Anterior cingulate cortex (tissue), 58 donors: ENCODE measurements at places on chromosomes 7 and 10.

GRCh38 chr10:102644646-102645387 lies 538 bp downstream of the TRIM8 start:
- DNase-seq, result peak; percentile 75

DNA sequence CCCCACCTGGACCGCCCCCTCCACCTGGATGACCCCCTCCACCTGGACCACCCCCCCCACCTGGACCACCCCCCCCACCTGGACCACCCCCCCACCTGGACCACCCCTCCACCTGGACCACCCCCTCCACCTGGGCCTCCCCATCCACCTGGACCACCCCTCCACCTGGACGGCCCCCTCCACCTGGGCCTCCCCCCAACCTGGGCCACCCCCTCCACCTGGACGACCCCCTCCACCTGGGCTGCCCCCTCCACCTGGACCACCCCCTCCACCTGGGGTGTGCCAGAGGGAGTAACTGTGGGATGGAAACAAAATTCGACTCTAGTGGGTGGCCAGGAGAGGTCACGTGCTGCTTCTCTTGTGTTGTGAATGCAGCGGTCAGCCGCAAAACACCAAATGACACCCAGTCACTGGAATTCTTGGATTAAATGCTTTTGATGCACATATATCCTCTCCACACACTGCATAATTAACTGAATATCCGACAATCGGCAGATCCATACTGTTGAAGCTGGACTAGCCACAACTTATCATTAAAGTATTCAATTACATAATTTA lies 316.7 kb downstream of the PTPRN2 start:
- no peak for DNase-seq

DNA sequence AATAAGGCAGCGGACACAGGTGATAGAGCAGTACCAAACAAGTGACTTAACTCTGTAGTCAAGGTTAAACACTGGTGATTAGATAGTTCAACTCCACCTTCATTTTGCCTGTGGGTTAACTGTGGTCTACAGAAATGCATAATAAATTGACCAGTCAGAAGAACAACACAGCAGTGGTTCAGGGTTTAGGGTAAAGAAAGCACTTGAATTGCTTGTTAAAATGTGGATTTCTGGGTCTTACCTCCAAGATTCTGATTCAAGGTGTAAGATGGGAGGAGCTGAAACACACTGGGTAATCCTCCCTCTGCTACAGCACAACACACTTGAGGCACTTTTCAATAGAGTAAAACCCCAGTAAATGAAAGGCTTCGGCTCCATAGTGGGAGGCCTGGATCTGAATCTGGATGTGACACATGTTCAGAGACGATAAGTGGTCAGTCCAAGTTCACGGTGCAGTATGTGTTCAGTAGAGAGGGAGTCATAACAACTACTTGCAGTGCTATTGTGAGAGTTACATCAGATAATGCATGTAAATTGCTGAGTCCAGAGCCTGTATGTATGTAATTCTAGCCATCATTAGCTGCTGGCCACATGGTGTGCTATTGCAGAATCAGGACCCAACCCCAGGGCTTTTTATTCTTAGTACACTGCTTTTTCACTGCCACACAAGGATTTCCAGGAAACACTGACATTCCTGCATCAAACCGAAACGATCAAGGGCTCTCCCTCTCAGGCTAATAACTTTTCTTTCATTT lies 141.7 kb downstream of the SORCS1 start:
- DNase-seq, result no peak

DNA sequence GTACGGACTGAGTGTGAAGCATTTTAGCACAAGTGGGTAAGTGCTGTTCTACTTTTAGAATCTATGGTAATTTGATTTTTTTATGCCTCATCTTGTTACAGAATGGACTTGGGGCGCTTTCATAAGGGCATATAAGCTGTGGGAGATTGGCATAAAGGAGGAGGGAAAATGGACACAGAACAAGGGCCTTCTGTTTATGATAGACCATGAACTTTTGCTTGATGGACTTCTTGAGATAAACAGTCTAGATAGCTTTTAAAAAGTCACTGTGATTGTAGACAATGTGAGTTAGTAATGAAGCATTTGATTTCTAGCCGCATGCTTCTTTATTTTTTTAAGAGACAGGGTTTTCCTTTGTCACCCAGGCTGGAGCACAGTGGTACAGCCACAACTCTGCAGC lies 2.0 kb downstream of the ZSCAN21 start:
- no peak for DNase-seq

- no peak for DNase-seq
Measured at GRCh38 chr10:114380060-114380459, 24.2 kb downstream of the AFAP1L2 start.

DNA sequence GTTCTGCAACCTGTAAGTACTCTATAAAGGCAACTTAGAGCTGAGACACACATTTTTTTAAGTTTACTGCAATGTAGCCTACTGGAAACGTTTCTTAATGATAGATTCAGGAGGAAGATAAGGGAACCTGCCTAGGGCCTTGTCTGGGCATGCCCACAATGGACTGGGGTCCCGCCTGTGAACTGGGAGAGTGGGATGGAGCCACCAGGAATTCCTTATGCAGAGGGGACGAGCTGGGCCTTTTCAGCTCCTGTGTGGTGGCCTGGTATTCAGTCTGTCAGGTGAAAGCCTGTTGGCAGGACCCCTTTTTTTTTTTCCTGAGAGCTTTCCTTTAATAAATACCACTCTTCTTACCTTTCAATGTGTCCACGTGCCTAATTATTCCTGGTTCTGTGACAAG lies 384.4 kb upstream of the ZWINT start:
- no peak for DNase-seq

DNA sequence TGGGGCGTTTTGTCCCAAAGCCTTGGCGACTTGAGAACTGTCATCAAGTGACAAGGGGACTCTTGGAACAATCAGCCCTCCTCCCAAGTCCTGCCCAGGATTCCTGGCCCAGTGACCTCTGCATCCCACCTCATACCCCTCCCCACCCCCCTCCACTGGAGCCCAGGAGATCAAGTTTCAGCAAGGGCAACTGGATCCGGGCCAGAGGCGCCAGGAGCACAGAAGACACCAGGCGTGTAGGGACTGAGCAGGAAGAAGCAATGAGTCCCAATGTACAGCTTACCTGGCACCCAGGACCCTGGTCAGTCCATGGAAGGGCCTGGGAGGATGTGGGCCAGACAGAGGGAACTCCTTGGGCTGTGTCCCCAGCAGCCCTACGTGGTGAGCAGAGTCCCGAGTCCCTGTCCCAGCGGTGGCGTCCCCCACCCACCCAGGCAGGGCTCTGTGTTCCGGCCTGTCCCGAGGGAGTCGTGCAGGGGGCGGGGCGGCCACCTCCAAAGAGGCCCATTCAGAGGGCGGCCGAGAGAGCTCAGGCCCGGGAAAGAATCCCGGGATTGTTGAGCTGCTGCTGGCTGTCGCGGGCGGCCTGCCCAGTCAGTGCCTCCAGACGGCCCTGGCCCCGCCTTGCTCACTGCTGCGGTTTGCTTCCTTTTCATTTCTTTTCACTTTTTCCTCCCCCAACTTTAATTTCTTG lies 254.1 kb downstream of the TNS3 start:
- DNase-seq, result peak; percentile 35

GRCh38 chr10:122727426-122727825 lies 27.8 kb upstream of the C10orf120 start:
- DNase-seq, result no peak

- DNase-seq, result no peak
Measured at GRCh38 chr7:98551611-98552273, 65.3 kb upstream of the NPTX2 start.
